ENCODE measurements at places on chromosomes 2 and 18. TPM values are rescaled to one million over a fixed set of nuclear protein-coding genes. Genes with fewer than 3 reads are reported as not detected.

DNA sequence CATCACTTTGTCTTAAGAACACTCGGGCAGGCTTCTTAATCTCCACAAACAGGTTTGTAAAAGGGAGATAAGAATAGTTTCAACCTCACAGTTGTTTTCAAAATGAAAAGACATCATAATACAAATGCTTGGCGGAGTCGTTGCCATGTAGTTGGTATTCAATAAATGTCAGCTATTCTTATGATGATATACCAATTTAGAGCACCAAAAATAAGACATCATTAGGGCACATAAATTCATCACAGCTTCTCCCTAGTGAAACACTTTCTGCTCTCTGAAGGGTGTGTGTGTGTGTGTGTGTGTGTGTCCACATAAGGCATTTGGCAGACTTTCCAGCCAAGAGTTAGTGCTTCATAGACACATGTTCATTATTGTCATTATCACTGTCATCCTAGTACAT lies 10.8 kb downstream of the TMEM182 start:
- H3K27ac ChIP-seq, result no peak overlapping the region
- no peaks in the 10 kb centered on the region for H3K4me1 ChIP-seq
- H3K4me3 ChIP-seq, result no peak overlapping the region
- no peaks in the 10 kb centered on the region for H3K27me3 ChIP-seq
- no peaks in the 10 kb centered on the region for H3K36me3 ChIP-seq
- no peak for DNase-seq

- peaks cover 33% of the 10 kb centered on the region for H3K4me1 ChIP-seq
- H3K27me3 ChIP-seq, result no peaks in the 10 kb centered on the region
- no peaks in the 10 kb centered on the region for H3K36me3 ChIP-seq
Measured at GRCh38 chr2:226579519-226579918, 220.1 kb downstream of the IRS1 start.

- no peak for DNase-seq
- no peak overlapping the region for H3K27ac ChIP-seq
- 0 out of 2 replicates have a peak, but pooled peaks cover 2% of the 10 kb centered on the region for H3K27me3 ChIP-seq
- no peaks in the 10 kb centered on the region for H3K36me3 ChIP-seq
- peaks cover 13% of the 10 kb centered on the region for H3K4me1 ChIP-seq
Measured at GRCh38 chr2:23477392-23477791, 92.4 kb downstream of the KLHL29 start.

DNA sequence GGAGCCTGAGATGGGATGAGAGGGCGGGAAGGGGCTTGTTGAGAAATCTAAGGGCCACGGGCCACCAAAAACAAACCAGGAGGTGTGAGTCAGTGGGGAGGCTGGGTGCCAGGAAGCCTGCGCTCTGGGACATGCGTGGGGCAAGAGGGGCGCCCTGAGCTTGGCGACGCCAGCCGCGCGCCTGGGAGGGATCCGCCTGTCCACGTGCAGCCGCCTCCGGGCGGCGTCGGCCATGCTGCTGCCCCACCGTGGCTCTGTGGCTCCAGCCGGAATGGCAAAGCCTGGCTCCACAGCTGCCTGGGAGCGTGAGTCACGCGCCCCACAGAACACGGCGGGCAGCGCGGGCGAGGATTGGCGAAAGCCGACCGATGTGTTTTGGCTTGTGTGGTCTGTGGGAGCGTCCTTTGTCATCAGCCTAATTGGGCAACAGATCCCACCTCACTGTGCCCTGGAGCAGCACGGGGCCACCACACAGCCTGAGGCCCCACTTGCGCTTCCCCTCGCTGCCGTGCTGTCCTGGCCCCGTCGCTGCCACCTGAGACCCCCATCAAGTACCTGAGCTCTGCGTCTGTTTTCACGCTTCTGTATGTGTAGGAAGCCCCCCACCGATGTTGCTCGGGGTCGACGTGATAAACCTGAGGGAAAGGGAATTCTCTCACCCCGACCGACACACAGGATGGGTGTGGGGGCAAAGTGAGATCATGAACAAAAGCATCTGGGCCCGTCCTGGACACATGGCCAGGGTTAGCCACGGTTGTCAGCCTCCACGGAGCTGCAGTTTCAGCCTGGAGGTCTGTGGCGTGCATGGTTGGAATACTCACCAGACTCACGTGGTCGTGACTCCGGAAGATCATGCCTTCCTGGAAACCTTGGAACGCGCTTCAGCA lies 80.5 kb downstream of the NFATC1 start:
- no peak for DNase-seq
- no peaks in the 10 kb centered on the region for H3K36me3 ChIP-seq
- H3K27me3 ChIP-seq, result no peaks in the 10 kb centered on the region
- no peaks in the 10 kb centered on the region for H3K4me1 ChIP-seq

The AGXT gene
- total RNA-seq, result 0.39 TPM

The CFAP65 gene
- total RNA-seq, result 0.34 TPM
